MM.1S (cell line): ENCODE measurements at places on chromosomes 7 and 10.

DNA sequence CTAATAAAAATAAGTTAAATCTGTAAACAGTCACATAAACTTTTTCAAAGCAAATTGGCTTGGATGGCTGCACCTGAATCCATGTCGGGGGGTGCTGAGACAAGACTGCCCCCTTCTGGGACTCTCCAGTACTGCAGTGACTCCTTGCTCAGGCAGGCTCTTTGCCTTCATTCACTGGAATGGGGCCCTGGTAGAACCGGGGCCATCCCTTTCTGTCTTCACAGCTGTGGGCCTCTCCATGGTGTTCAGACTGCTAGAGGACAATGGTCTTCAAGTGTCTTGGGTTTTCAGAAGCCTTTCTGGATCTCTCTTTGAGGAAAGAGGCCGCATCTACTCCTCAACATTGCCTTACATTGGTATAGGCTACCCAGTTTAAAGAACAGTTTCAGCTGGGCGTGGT lies 16.1 kb upstream of the IMPDH1 start:
- peaks cover 5% of the 10 kb centered on the region; the same call in 1 of the 2 replicates for H3K4me1 ChIP-seq
- peak; percentile 76 for DNase-seq
- no peak overlapping the region for H3K27ac ChIP-seq
- no peaks in the 10 kb centered on the region for H3K27me3 ChIP-seq
- no peak overlapping the region for H3K4me3 ChIP-seq
- H3K36me3 ChIP-seq, result no peaks in the 10 kb centered on the region

- no peak for DNase-seq
- no peaks in the 10 kb centered on the region for H3K27me3 ChIP-seq
- no peak overlapping the region for H3K4me3 ChIP-seq
- no peaks in the 10 kb centered on the region; the same call in 1 of the 2 replicates for H3K36me3 ChIP-seq
- H3K4me1 ChIP-seq, result peaks cover 16% of the 10 kb centered on the region
Observed at GRCh38 chr7:130909881-130910672, 176.1 kb upstream of the KLF14 start.

DNA sequence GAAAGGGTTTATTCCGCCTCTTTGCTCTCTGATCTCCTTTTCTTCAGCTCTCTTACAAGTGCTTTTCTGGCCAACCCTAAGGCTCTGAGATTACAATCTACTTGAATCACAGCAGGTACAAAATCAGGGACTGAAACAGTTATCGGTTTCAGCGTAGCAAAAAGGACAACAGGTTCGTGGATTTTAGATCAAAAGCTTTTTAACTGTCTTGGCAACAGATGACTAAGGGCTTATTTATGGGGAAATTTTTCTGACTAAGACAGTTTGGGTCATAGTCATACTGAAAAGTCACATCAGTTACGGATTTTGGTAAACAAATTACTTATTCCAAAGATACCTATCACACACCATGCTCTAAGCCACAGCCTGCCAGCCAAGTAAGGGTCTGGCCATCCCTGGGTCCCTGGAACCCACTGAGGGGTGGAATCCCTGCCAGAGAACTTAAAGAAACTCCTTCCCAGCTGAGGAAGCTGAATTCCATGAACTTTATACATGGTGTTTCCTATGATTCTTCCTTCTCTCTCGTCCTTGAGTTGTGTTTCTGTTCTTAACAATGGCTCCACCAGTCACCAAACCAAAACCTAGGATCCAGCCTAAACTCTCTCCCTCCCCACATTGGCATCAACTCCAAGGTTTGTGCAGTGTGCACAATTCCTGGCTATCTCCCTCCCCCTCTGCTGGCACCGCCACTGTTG lies 169.3 kb downstream of the FAM107B start:
- peaks cover 18% of the 10 kb centered on the region for H3K4me1 ChIP-seq
- 0 out of 2 replicates have a peak, but pooled peaks cover 4% of the 10 kb centered on the region for H3K27me3 ChIP-seq

- DNase-seq, result no peak
- H3K4me1 ChIP-seq, result peaks cover 7% of the 10 kb centered on the region; the same call in 1 of the 2 replicates
- no peak overlapping the region for H3K4me3 ChIP-seq
- no peaks in the 10 kb centered on the region for H3K27me3 ChIP-seq
- no peaks in the 10 kb centered on the region for H3K36me3 ChIP-seq
Observed at GRCh38 chr10:114655671-114656070, 2.4 kb downstream of the ABLIM1 start.

DNA sequence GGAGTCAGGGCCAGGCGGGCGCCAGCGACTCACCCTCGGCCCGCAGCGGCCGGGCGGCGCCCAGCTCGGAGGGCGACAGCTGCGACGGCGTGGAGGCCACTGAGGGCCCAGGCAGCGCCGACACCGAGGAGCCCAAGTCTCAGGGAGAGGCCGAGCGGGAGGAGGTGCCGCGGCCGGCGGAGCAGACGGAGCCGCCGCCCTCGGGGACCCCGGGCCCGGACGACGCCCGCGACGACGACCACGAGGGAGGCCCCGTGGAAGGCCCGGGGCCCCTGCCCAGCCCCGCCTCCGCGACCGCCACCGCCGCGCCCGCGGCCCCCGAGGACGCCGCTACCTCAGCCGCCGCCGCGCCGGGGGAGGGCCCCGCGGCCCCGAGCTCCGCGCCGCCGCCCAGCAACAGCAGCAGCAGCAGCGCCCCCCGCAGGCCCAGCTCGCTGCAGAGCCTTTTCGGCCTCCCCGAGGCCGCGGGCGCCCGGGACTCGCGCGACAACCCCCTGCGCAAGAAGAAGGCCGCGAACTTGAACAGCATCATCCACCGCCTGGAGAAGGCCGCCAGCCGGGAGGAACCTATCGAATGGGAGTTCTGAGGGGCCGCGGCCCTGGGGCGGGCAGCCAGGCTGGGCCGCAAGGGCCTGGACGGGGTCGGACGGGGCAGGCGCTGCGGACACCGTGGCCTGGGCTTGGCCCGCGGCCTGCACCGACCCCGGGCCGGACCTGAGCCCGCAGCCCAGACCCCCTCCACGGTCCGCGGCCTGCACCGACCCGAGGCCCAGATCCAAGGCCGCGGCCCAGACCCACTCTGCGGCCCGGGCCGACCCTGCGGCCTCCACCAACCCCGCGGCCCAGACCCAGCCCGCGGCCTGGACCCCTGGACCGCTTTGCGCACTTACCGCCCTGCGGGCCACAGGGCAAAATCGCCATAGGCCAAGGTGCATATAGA lies 37.9 kb upstream of the SH2B2 start:
- H3K36me3 ChIP-seq, result no peaks in the 10 kb centered on the region
- DNase-seq, result no peak
- H3K4me1 ChIP-seq, result no peaks in the 10 kb centered on the region
- no peak overlapping the region for H3K4me3 ChIP-seq

DNA sequence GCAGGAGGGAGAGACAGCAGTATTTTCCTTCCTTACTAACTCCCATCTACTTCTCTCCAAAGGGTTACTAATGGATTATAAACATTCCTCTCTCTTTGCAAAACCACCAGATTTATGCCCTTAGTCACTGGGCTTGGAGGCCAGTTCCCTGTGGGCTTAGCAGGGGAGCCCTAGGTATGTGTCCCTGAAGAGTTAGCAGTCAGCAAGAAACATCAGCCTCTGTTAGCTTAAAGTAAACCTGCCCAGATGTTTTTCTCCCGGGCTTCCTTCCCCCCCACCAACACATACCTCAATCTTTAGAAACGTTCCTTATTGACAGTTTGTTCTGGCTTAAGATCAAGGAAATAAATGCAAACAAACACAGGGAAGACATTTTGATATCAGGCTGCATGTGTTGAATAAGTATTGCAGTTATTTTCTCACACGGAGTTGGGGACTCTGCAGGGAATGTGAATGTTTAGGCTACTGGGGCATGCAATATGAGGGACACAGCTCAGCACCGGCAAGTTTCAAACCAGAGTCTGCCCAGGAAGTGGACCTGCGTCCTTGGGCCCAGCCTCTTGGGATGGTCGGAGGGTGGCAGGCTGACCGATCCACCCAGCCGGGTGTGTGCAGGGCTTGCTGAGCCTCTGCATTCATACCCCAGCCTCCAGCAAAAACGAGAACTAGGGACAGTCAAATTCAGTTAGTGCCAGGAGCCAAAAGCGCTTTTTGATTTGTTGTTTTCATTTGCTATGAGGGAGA lies 252.0 kb upstream of the GRB10 start:
- no peak overlapping the region for H3K27ac ChIP-seq
- H3K4me3 ChIP-seq, result no peak overlapping the region
- no peaks in the 10 kb centered on the region for H3K36me3 ChIP-seq

GRCh38 chr7:121107923-121108498 lies 119.5 kb downstream of the CPED1 start:
- no peak overlapping the region for H3K27ac ChIP-seq
- no peaks in the 10 kb centered on the region for H3K36me3 ChIP-seq
- H3K4me1 ChIP-seq, result no peaks in the 10 kb centered on the region
- peak; percentile 74 for DNase-seq

GRCh38 chr7:12893292-12893691 lies 205.9 kb downstream of the ARL4A start:
- H3K27me3 ChIP-seq, result no peaks in the 10 kb centered on the region
- H3K27ac ChIP-seq, result no peak overlapping the region
- no peak overlapping the region for H3K4me3 ChIP-seq
- no peaks in the 10 kb centered on the region for H3K36me3 ChIP-seq
